ENCODE measurements at places on chromosomes 4 and X.
A peak's percentile ranks its signal among the peaks of the same experiment; 100 is the strongest.

- no peak for DNase-seq
Measured at GRCh38 chr4:94262163-94263016, 54.7 kb downstream of the SMARCAD1 start.

GRCh38 chr4:75630174-75630936, at the start of gene CDKL2:
Gene CDKL2 (minus strand): TSS chr4:75630528. CDS start chr4:75625988, 4,540 bp downstream.
- DNase-seq = peak; percentile 63

DNA sequence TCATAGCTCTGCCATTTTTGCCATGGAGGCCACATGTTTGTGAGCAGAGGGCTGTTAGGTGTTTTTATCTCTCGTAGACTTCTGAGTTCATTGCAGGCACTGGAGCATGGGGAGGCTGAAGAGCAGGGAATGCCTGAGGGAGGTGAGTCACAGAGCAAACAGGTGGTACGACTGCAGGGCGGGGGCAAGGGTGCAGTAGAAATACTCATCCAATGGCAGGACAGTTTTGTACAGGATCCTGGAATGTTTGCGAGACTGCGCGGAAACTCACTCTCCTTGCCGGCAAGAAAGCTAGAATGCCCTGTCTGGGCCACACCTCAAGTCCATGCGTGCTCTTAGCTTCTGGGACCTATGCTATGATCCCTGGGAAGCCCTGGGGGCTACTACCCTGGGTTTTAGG, 20.0 kb upstream of the VCX2 start:
- no peak for DNase-seq

- DNase-seq = no peak
Measured at GRCh38 chrX:154541896-154542722, 4.5 kb downstream of the G6PD start.

DNA sequence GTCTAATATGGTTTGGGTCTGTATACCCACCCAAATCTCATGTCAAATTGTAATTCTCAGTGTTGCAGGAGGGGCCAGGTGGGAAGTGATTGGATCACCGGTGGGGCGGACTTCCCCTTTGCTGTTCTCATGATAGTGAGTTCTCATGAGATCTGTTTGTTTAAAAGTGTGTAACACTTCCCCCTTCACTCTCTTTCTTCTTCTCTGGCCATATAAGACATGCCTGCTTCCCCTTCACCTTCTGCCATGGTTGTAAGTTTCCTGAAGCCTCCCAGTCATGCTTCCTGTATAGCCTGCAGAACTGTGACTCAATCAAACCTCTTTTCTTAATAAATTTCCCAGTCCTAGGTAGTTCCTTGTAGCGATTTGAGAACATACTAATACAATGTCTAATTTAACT, 19.7 kb upstream of the SCRG1 start:
- DNase-seq = no peak

DNA sequence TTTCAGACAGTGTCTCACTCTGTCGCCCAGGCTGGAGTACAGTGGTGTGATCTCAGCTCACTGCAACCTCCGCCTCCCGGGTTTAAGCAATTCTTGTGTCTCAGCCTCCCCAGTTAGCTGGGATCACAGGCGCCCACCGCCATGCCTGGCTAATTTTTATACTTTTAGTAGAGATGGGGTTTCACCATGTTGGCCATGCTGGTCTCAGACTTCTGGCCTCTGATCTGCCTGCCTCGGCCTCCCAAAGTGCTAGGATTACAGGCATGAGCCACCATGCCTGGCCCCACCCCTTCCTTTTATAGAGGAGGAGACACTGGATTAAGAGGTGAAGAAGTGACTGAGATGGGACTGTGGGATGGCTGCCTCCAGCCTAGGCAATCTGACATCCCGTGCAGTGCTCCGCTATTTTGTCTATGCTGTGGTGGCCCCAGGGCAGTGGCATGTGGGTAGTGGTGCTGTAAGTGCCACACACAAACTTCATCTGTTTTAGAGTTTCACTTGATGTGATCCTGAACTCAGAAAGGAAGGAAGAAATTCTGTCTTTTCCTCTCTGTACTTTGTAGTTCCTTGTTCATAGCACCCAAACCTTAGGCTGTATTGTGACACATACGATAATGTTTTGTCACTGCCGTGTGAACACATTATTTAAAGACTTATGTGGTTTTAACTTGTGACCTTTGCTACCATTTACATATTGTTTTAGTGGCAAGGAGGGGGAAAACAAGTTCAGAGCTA, 48.9 kb downstream of the FNIP2 start:
- no peak for DNase-seq

- DNase-seq = no peak
Measured at GRCh38 chr4:15398001-15398400, 29.8 kb upstream of the C1QTNF7 start.

DNA sequence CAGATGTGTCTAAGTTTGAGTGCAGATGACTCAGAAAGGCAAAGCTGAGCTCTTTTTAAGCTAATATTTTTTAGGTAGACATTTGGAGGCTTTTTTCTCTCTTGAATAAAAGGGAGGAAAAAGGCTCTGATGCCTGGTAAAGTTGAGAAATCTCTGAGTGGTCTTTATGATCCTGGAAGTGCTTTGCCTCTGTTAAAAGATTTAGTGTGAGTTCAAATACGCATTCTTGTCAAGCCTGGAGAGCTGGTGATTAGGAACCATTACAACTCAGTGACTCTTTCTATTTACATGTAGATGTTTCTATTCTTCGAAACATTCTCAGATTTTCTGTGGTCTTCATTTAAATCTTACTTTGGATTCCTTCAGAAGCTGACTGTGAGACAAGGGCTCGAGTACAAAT, 143.4 kb upstream of the MED14 start:
- peak; percentile 68 for DNase-seq

DNA sequence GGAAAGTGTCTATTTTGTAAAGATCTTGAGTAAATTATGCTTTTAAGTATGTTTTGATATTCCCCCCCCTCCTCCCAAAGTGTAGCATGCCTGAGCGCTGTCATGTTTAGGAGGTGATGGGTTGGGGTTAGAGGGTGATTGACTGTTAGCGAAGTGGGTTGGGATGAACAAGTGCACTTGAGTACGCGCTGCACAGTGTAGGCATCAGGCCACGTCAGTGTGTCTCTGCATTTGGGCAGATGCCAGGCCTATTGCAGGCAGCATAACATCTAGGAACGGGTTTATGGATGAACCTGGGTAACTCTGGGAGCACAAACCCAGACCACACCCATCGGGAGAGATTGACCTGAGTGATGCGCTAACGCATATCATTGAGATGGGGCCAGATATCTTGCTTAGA, 111.2 kb downstream of the TBL1X start:
- no peak for DNase-seq

DNA sequence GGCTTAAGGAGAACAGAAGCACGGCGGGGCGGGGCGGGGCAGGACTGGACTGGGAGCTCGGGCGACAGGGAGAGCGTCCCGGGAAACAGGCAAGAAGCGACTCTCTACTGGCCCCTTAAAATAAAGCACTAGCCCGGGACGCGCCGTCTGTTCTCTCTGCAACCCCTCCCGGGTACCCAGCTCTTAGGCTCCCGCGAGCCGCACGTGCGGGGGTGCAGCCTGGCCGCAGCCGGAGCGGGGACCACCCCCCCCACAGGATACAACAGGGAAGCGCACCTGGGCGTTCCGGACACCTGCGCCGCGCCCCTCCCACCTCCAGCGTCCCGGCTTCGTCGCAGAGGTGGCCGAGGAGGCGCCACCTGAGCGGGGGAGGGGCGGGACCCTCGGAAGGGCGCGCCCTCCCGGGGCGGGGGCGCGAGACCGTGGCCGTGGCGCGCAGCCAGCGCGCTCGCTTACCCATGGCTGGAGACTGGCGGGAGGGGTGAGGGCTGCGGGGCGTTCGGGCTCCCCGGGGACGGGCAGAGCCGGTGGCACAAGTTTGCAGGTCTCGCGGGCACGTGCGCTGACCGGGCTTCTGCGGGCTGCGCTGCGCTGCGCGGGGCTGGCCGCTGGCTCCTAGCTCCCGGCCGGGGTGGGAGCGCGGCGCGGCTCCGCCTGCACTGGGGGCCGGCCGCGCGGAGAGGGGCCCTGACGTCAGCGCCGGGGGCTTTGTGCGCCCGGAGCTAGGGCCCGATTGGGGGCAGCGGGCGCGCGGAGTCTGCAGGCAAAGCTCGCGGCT, 91.5 kb downstream of the GEMIN8 start:
- no peak for DNase-seq

GRCh38 chr4:184612074-184612473, 37.2 kb downstream of the CASP3 start:
- no peak for DNase-seq

DNA sequence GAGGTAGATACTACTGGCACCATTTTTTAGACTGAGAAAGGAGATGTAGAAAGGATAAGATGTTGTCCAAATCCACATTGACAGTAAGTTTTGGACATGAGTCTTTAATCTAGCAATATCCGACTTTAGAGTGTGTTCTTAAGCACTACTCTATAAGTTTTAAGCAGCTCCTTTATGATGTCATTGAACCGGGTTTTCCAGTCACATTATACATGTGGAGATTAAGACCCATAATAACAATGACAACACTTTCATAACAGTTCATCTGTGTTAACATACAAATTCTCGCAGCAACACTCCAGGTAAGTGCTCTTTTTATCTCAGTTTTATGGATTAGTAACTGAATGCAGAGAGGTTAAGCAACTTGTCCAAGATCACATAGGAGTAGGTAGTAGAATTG, 30.3 kb upstream of the CXCL8 start:
- no peak for DNase-seq

DNA sequence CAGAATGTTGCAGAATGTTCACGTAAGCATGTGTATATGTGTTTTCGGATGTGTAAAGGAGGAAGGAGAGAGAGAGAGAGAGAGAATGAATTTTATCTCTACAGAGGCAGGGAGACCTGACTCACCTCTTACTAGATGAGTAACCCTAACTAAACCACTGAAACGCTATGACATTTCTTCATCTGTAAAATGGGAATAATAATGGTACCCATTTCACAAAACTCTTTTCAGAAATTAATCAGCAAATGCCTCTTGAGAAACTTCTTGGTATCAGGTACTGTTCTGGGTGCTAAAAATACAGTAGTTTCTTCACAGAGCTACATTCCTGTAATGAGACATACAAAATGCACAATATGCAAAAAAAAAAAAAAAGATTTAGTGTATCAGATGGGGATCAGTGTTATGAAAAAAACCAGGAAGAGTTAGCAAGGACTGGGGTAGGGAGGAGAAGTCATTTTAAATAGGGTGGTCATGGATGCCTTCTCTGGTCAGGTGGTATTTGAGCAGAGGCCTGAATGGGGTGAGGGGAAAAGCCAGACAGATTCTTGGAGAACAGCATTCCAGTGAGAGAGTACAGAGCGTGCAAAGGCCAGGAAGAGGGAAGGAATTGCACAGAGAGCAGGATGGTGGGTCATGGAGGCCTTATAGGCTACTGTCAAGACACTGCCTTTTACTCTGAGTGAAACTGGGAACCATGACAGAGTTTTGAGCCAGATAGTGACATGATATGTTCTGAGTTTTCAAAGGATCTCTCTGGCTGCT, 84.9 kb upstream of the SPANXB1 start:
- no peak for DNase-seq

GRCh38 chr4:75696071-75696470, 22.9 kb upstream of the G3BP2 start:
- DNase-seq = no peak

- no peak for DNase-seq
Measured at GRCh38 chr4:123403080-123403604, 6.5 kb downstream of the SPRY1 start.

DNA sequence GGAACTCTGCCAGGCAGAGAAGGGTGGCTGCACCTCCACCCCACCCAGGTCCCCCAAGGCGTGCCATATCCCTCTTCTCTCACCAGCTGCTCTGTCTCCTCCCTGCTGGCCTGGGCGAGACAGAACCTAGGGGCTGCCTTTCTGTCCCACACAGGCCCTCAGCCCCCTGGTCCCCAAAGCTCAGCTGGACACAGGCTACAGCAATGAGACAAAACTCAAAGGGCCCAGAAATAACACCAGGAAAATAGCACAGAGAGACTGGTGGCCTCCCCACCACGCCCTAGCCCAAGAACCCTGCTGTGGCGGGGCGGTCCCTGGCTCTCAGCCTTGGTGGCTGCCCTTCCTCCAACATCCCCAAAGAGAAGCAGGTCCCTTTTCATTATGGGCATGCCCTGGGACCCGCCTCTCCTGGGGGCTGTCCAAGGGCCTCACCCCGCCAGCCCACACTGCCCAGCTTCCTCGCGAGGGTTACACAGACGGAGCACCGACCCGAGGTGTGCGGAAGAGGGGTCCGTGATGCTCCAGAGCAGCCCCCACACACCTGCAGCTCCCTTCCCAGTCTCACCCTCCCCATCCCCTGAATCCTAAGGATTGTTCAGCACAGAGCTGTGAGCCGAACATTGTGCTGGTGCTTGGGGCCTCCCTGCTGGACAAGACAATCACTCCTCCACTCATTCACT, 67.7 kb upstream of the HMX1 start:
- DNase-seq = no peak

DNA sequence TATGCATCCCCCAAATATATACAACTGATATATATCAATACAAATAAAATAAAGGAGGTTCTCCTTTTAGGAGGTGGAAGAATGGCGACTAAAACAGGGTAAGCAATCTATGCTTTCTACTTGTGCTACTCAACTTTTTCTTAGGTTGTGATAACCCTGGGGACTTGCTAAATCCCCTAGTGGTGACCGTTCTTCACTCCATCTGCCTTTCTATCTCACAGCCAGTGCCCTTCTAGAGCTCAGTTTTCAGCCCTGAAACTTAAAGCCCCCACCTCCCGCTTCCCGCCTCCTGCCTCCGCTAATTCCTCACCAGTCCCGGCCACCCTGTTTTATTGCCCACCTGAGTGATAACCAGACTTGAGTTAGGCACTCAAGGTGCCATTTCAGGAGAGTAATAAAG, 15.5 kb upstream of the ESX1 start:
- DNase-seq = no peak

GRCh38 chrX:103615781-103616371, 8.1 kb downstream of the TCEAL3 start:
- DNase-seq = no peak

- no peak for DNase-seq
Measured at GRCh38 chr4:149026696-149027095, 584.5 kb upstream of the NR3C2 start.

- DNase-seq = no peak
Measured at GRCh38 chrX:3134316-3134945, 93.2 kb downstream of the ARSF start.

DNA sequence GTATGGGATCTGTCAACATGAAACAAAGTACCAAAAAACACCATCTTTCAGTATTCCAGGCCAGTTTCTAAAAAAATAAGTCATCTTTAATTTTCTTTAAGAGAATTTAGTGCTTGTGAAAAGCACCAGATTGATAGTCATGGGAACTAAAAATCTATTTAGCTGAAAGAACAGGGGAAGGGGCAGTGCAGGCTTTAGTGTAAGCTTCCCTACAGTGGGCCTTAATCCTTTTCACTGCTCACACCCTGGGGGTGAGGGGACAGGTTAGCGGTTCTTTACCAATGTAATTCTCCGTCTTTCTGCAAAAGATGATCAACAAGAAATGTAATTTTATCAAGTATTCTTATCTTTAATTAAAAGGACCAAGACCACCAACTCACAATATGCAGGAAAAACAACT, 47.1 kb downstream of the CHIC2 start:
- no peak for DNase-seq

DNA sequence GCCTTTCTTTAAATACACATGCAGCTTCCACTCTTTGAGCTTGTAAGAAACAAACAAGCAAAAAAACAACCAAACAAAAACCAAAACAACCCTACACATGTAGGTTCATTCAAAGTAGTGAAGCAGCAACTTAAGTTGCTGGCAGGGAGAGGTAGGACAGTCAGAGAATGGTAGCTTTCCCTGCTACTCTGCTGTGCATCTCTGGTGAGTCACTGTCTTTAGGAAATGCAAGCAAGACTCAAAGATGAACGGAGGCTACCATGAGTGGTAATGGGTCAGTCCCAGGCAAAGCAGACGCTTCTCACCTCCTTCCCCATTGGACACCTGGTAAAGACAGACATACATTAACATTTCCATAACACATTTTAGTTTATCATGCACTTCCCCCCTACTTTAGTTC, 43.2 kb downstream of the PGRMC2 start:
- no peak for DNase-seq
